Stimulated activated naive CD4-positive, alpha-beta T cell (primary cell): ENCODE measurements at places on chromosomes 12 and 14.

DNA sequence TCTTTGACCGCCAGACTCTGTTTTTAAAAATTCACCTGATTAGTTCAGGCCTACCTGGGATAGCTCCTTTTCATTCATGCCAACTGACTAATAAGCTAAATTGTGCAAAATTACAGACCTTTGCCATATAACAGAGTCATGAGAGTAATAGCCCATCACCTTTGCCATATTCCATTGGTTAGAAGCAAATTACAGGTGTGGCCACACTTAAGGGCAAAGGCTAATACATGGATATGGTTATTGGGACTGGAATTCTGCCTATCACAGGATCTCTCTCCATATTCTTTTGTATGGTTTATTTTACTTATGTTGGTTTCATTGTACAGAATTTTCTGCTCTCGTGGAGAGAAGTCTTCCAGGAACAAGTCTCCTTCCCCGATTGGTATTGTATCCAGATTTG lies 115.2 kb downstream of the EGLN3 start:
- DNase-seq, result no peak

DNA sequence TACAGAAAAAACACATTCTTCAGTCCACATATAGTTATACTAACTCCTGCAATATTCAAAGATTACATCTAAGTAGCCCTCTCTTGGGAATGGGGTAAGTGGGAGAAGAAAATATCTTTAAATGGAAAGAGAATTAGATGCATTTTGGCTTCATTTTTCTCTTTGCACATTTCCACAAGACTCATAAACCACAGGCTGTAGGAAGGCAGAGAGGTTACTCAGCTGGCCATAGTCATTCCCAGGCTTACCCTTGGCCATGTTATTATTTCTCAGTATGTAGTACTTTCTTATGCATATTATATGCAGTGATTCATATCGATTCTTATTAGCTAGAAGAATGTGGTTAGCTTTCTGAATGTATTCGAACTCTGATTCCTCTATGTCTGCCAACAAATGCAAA lies 92.2 kb downstream of the PTPRR start:
- no peak for DNase-seq

- DNase-seq, result no peak
These were observed 7.8 kb upstream of the DTD2 start for GRCh38 chr14:31465111-31465510.

GRCh38 chr14:98868866-98869265 lies 403.1 kb downstream of the BCL11B start:
- no peak for DNase-seq

DNA sequence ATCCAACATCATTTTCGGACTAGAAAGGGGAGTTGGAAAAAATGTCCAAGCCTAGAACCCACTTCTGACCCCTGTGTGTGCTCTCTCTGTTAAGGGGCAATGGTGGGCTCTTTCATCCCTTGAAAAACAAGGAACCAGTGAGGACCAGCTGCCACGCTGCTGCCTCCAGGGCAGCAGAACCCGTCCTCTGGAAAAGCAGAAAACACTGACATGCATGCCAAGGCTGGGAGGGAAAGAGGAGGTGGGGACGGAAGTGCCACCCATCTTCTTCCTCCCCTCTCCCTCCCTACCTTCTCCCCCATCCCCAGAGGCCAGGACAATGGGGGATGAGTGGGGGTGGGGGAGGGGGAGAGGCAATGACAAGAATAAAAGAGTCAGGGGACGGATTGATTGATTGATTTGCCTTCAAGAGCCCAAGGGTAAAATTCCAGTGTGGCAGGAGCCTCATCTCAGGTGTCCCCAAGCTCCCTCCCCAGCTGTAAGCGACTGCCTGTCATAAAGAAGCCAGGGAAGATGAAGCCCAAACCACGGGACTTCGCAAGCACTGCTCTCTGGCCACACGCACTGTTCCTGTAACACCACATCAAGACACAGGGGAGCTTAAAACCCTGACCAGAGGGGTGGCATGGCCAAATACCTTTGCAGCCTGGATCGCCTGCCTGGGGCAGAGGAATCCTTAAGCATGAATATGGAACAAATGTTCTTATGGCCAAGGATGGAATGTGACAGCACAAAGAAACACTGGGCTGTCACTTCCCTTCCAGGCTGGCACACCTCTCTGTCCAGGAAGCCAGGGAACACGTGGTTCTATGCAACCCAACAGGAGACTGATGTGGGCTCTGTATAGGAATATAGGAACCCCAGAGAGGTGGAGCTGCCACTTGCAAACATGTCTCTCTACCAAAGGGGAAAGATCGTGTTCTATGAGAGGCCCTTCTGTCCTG lies 38.9 kb upstream of the BDKRB2 start:
- DNase-seq, result no peak

DNA sequence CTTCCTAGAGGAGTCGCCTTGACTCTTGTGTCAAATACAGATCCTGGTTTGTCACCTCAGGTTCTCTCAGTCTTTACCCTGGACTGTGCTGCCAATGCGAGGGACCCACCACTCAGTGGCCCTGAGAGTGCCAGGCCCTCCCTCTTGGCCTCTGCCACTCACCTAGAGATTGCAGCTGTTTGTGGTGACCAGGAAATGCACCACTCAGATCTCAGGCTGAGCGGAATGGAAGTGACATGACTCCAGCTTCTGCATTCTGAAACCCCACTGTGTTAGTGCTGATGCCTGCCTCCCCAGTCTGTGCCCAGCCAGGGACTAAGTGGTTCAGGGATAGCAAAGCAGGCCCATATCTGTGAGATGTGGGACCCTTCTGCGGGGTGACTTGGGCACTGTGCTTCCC lies 27.8 kb upstream of the NEDD1 start:
- no peak for DNase-seq

DNA sequence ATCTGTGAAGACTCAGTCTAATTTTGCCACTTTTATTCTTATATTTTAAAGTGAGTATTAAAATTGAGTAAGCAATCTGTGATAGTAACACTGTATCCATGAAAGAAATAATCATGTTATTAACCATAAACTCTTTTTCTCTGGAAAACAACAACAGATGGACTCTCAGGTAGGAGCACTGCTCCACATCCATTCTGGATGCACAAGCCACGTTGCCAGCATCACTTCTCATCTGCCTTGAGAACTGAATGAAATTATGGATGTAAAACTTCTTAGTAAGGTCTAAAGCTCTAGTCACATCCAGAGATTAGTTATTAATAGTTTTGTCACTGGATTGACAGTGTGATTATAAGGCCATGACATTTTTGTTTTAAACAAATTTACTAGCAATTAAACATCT lies 489.1 kb upstream of the SYT1 start:
- no peak for DNase-seq

- DNase-seq, result no peak
These were observed 42.6 kb upstream of the SYCP3 start for GRCh38 chr12:101781834-101782233.
